ENCODE measurements at places on chromosomes 7 and 10.

DNA sequence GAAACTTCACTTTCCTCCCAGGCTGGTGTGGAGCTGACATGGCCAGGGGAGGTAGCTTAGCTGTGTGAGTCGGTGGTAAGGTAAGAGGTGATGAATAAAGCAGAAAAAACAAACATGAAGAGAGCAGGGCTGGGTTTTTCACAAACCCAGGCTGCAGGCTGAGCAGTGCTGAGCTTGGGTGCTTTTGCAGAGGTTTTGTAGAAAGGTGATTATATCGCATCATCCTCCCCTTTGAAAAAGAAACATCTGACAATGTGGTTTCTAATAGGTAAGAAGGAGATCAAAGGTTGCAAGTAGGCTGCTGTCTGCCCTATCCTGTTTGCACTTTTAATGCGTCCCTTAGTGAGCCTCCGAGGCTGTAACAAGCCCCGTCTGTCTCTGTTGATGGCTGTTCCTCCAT lies 69.6 kb upstream of the GRM8 start:
- no peak for DNase-seq

- DNase-seq, result no peak
These were observed 7.0 kb downstream of the CALML3 start for GRCh38 chr10:5531558-5532306.

GRCh38 chr7:3068530-3068929 lies 24.9 kb upstream of the CARD11 start:
- no peak for DNase-seq

GRCh38 chr7:105246256-105246655 lies 142.5 kb downstream of the SRPK2 start:
- no peak for DNase-seq

GRCh38 chr10:73529089-73529832 lies 33.4 kb upstream of the PPP3CB start:
- peak; percentile 6 for DNase-seq

- no peak for DNase-seq
These were observed 1.7 kb downstream of the ARHGAP12 start for GRCh38 chr10:31926765-31927564.

DNA sequence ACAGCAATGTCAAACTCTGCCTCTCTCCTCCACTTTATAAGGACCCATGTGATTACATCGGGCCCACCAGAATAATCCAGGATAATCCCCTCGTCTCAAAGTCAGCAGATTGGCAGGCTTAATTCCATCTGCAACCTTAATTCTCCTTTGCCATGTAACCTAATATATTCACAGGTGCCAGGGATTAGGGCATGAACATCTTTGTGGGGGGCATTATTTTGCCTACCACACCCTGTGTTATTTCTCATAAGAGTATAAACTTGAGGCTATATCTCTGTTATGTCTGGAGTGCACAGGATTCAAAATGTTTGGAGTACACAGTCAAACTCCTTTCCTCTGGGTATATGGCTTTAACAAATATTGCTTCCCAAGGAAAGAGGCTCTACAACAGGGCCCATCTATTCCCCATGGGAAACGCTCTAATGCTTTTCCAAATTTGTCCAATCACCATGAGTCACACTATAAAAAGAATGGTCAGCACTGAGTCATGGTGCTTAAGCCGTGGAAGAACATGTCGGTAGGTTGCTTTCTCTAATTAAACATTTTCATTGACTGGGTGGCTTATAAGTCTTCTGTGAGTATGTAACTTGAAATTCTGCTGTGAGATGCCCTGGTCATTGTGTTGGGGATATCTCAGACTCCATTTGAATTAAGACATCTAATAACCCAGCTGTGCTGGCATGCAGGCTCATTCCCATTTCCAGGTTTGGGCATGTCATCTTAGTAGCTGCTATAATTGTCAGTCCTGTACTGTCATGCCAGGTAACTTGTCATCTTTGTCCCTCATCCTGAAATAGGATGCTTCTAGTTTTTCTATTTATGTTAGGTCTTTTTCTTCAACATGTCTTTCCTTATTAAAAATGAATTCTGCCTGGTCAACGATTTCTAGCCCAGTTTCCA lies 11.5 kb upstream of the AKR1B10 start:
- DNase-seq, result no peak

DNA sequence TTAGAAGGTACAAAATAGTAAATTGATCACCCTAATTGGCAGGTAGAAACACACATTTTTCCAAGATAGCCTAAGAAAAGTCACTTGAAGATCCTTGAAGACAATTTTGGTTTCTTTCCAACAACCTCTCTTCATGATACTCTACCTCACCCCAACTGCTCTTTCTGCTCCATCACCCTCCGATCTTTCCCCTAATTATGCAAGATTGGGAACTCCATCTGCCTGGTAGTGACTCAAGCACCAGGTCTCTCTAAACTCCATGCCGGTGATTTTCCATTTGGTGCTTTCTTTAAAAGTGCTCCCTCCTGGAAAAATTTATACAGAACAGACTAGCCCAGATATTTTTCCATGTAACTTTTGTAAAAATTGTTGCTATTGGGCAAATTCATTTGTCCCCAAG lies 1.1 kb upstream of the AKR1B1 start:
- no peak for DNase-seq
